NCI-H226 (cell line): ENCODE measurements at places on chromosomes 4 and X.

- no peak for DNase-seq
Observed at GRCh38 chr4:77193511-77194102, 36.6 kb downstream of the CCNG2 start.

DNA sequence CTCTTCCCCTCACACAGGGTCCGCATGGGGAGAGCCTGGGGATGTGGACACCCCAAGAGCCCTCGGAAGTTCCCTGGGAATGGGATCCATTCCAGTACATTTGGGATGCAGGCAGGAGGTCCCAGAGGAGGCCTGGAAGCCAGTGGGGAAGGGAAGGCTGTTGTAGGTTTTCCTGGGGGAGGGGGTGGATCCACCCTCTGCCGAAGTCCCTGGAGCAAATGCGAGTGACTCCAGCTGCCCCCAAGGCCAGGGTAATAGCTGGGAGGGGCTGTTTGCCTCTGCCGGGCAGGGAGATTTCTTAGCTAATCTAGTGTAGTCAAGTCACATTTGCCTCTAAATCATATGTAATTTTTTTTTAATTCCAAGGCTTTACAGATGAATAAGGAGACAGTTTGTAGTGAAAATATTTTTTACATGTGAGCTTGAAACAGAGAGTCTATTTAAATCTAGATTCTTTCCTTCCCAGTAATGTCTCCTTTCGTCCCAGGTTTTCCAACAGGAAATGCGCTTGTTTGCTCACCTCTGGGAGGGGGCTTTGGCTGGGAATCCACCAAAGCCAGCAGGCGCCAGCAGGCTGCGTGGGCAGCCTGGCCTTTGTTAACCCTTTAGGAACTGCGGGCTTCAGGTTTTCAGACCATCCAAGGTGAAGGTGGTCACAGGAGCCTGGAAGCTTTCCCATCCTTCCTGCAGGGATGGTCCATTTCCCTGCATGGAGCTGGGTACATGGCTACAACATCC lies 26.8 kb downstream of the SH3TC1 start:
- DNase-seq, result no peak

GRCh38 chr4:126779436-126780166 lies 853.2 kb upstream of the INTU start:
- no peak for DNase-seq

DNA sequence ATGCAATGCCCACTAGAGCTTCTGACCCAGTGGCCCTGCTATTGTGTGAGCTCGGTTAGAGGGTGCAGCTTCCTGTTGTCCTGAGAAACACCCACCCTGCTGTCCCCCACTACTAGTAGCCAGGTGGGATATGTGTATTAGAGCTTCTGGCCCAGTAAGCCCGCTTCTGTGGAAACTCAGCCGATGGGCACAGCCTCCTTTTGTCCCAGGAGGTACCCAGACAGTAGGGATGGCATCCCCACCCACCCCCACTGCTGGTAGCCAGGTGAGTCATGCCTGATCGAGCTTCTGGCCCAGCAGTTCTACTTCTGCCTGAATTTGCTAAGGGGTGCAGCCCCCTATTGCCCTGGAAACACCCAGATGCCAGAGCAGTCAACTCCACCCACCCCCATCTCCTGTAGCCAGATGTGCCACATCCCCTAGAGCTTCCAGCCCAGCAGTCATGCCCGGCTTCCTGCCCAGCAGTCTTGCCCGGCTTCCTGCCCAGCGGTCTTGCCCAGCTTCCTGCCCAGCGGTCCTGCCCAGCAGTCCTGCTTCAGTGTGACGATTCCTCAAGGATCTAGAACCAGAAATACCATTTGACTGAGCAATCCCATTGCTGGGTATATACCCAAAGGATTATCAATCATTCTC lies 162.7 kb upstream of the KLF8 start:
- no peak for DNase-seq

- peak; percentile 52 for DNase-seq
Observed at GRCh38 chr4:98642991-98643426, 15.4 kb downstream of the TSPAN5 start.

- DNase-seq, result no peak
Observed at GRCh38 chr4:159267869-159268285, 165.0 kb downstream of the RAPGEF2 start.
